Activated CD4-positive, alpha-beta T cell treated with anti-CD3 and anti-CD28 coated beads, Interleukin-2, amount 50 U/mL, for 4 hours (primary cell): ENCODE measurements at places on chromosomes 5 and 9.

- DNase-seq = no peak
These were observed 5.2 kb downstream of the HAPLN1 start for GRCh38 chr5:83715236-83716065.

DNA sequence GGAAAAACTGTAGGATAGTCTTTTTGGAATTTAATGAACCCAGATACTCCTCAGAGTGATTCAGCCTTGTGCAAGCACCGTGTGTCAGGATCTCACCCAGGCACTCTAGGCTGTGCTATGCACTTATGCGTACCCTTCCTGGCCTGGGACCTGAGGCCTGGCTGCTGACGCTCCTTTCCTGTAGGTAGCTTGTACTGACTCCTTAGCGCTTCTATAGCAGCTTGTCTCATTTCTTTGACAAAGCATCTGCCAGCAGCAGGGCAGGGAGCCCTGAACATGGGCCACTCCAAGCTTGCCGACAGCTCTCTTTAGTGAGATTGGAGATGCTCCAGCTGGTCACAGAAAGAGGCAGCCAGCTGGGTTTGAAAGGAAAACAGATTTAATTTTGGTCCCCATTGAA, 147.3 kb downstream of the SGCD start:
- no peak for DNase-seq

DNA sequence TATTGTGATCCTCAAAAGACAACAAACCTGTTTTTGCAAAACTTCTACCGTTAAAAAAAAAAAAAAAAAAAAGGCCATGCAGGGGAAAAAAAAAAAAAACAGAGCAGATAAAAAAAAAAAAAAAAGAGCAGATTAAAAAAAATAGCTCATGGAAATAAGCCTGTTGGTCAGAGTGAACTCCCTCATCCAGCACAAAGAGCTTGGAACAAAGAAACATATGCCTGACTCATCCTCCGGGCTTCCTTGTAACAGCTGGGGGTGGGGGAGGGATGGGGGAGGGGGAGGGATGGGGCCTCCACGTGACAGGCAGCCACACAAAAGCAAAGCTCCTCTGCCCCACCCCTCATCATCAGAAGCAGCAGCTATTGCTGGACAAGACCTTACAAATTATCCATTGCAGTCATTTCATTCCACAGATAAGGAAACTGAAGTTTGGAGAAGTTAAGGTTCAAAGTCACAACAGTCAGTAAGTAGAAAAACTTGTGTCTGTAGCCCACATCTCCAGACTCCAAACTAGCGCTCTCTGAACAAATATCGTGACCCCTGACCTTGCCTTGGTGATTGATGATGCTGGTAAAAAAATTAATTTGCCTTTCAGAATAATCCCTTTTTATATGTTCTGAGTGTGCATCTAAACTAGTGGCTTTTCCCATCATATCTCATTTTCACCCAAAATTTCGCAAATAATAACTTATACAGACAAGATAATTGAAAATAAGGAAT, 38.9 kb downstream of the SLC35D2 start:
- no peak for DNase-seq

GRCh38 chr9:105531530-105531929, 26.4 kb upstream of the FKTN start:
- no peak for DNase-seq

GRCh38 chr5:153168241-153168640, 322.2 kb upstream of the GRIA1 start:
- no peak for DNase-seq

GRCh38 chr9:5696884-5697283, 68.0 kb downstream of the RIC1 start:
- no peak for DNase-seq

DNA sequence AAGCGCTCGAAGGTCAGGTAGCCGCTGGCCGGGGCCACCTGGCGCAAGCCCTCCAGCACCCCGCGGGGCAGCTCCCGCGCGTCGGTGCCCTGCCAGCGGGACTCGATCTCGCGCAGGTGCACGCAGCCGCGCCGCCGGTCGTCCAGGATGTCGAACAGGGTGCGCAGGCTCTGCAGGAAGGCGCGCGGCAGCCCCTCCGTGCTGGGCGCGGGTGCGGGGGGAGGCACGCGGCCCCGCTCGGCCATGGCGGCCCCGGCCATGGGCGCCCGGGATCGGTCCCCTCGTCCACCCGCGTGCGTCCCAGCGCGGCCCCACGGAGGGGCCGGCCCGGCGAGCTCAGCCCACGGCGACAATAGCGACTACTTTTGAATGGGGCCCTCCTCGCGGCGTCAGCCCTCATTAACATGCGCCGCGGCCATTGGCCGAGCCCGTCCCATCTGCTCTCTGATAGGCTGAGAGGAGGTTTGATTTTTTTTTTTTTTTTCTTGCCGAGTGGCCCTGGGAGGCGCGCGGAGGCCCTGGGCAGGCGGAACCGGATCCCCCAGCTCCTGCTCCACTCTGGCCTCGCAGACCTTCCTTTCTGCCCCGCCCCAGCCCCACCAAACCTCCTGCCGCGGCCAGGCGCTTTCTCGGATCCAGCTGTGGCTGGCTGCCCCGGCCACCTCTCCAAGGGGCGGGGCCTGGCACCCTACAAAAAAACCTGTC, at the start of gene SAPCD2:
SAPCD2 (minus strand) TSS at position 357 of the 705 bp plus-strand sequence; CDS start at position 260, 97 bp downstream.
- DNase-seq = peak; percentile 74

GRCh38 chr9:98658951-98659351, 49.8 kb downstream of the GABBR2 start:
- no peak for DNase-seq

DNA sequence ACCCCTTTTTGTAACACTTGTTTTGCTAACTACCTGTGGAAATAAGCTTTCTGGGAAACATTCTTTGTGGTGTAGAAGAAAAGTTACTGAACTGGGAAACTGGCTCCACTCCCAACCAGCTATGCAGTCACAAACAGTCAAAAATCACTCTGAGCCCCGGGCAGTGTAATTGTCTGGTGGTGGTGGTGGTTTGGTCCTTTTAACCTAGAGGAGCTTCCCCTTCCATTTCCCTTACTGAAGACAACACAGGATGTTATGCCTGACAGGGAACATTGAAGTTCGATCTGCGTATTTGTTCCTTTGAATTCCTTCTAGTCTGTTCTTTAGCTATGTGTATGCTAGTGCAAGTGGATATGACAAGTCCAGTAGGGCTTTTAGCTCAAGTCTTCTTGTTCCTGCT, 56.8 kb upstream of the TBCA start:
- no peak for DNase-seq

GRCh38 chr9:106708475-106709146, 154.4 kb upstream of the ZNF462 start:
- DNase-seq = no peak

DNA sequence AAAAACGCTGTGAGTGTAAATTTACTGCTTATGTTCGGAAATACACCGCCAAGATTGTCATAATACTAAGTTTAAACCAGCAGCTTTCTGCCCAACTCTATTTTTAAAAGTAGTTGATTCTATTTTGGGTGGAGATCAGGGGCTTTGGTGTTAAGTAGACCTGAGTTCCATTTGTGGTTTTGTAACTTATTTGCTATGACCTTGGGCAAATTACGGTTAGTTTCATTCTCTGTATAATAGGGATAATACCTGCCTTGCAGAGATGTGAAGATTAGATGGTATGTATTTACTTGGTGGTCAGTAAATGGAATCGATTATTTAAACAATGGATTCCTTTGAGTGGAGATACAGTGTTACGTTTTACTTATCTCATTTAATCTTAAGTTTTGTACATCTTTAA, 1.6 kb downstream of the RAD23B start:
- no peak for DNase-seq

DNA sequence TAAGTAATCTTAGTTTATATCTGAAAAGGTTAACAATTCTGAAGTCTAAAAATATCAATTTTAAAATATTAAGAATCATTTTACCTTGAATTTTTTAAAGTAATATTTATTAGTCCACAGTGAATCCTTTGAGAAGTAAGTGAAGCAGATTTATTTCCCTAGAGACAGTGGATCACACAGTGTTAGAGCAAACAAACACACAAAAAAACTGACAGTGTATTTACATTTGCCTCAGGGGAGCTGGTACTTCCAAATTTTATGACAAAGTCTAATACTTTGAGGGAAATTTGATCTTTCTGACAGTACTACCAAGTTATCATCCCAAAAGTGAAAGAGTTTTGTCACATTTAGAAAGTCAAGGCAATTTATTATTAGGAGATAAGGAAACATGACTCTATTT, 1750.6 kb upstream of the CDH9 start:
- no peak for DNase-seq

DNA sequence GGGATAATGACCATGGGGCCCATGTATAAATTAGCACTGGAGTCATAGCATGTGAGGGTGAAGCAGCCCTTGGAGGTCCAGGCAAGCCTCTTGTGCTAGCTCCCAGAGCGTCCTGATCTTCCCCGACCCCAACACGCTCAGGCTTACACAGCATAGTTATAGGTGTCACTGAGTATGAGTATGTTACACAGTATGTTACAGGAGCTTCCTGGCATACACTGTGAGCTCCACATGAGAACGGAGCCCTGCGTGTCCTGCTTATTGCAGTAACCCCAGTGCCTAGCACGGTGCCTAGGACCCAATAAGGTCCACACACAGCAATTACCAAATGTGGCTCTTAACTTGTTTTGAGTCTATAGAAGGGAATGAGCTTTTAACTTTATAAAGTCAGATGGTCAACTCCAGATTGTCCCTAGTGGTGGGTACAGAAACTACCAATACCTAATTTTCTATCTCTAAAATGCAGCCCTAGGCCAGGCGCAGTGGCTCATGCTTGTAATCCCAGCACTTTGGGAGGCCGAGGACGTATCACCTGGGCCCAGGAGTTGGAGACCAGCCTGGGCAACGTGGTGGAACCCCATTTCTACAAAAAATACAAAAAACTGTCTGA, 64.1 kb downstream of the PLAC8L1 start:
- DNase-seq = no peak

GRCh38 chr5:151480384-151481293, 33.2 kb downstream of the SLC36A1 start:
- no peak for DNase-seq
